CD4-positive, alpha-beta T cell treated with Interleukin-17A for 1 hour (primary cell): ENCODE measurements at places on chromosomes 16 and 17.

DNA sequence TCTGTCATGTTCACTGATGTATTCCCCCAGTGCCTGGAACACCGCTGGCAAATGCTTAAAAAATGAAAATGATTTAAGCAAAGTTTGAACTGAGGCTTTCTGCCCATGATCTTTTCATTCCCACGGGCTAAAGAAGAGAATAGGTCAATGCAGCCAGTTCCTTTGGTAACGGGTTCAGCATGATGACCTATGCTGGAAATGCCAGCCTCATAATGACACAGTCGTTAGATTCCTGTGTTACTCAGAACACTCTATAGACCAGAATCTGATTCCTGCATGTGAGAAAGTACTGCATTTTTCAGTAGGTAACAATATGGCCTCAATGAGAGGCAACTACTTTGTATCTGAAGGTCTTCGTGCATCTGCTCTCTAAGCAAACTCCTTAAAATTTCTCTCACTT lies 19.1 kb upstream of the LIMD2 start:
- no peak for DNase-seq

DNA sequence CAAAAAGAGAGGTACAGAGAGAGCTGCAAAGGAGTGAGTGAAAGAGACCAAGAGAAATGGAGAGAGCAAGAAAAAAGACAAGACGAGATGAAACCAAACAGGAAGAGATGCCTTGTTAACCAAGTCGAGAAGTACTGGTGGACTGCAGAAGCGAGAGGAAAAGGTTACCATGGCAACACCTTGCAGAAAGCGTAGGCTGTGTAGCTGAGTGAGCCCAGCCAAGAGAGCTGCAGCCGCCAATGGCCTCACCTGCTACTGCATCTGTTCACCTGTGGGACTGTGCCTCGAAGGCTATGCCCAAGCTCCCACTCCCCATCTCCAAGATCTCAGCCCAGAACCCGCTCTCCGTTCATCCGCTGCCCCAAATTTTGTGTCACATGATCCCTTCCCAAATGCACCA lies 161.3 kb downstream of the SLC39A11 start:
- DNase-seq: no peak

DNA sequence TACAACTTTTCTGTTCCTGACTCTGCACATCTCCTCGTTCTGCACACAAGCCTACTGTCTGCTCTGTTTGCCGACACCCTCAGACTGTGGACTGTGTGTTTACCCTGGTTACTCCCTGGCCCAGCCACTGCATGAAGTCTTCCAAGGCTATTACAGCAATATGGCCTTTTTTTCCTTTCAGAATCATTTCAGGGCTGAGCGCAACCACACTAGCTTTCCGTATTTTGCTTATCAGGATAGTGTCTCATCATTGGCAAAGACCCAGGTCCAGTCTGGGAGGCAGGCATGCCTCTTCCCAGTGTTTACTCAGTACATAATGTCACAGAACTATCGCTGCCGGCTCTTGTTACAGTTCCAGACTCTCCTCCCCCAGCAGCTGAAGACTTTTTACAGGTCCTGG lies 10.1 kb downstream of the DNAH9 start:
- DNase-seq: no peak

DNA sequence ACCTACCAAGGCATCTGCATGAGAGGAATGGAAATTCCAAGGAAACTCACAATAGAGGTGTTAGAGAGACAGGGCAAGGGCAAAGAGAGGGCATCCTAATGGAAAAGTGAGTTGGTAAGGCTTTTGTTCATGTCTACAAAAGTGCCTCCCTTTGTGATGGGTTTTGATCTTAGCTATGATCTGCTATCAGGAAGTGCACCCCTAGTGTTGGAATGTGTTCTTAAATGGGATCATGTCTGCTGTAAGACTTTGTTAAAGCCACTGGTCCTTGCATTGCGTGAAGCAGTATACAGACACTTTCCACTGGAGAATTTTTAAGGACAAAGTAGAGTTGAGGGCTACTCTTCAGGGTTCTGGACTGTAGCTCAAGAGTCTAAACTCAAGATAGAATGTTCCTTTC lies 92.0 kb downstream of the MAP2K6 start:
- no peak for DNase-seq

- DNase-seq: no peak
These were observed 27.1 kb downstream of the SCNN1G start for GRCh38 chr16:23209606-23210005.

- no peak for DNase-seq
These were observed 14.5 kb downstream of the MPO start for GRCh38 chr17:58265902-58266875.

DNA sequence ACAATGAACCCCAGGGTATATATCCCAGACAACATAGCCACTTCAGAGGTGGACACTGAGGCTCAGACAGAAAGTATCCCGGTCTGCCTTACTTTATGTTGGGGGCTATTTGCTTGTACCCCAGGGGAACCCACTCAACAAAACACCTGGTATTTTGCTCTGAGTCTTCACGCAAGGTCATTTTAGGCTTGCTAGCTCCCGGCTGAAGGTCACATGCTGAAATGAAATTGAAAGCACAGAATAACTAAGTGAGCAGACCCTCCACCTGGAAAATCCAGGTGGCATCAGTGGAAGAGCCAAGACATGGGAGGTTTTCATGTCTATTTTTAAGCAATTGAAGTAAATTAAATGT lies 4.1 kb upstream of the KDM8 start:
- DNase-seq: no peak

GRCh38 chr17:80773243-80773991 lies 218.2 kb upstream of the CHMP6 start:
- no peak for DNase-seq
